ENCODE measurements at places on chromosomes 4 and X.

GRCh38 chrX:128106630-128107029, 54.4 kb upstream of the ACTRT1 start:
- no peak for DNase-seq

- DNase-seq: no peak
Observed at GRCh38 chr4:83704786-83705185, 168.9 kb downstream of the GPAT3 start.

GRCh38 chr4:75671802-75672421, 1.3 kb downstream of the G3BP2 start:
- no peak for DNase-seq

DNA sequence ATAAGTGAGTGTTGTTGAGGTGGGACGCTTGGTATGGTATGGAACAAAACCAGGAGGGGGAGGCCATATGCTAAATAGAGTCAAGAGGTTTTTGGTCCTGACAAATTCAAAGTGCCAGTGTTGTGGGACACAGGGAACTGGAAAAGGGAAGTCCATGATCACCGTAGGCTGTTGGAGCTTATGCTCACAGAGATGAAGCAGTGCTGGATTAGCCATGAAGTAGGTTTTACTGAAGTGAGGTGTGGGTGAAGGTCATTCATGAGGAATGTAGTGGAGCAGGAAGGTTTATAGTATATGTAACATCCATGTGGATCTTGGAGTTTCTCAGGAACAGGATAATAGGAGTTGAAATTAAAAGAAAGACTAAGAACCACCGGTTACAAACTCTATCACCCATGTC, 256.1 kb upstream of the PITX2 start:
- no peak for DNase-seq

DNA sequence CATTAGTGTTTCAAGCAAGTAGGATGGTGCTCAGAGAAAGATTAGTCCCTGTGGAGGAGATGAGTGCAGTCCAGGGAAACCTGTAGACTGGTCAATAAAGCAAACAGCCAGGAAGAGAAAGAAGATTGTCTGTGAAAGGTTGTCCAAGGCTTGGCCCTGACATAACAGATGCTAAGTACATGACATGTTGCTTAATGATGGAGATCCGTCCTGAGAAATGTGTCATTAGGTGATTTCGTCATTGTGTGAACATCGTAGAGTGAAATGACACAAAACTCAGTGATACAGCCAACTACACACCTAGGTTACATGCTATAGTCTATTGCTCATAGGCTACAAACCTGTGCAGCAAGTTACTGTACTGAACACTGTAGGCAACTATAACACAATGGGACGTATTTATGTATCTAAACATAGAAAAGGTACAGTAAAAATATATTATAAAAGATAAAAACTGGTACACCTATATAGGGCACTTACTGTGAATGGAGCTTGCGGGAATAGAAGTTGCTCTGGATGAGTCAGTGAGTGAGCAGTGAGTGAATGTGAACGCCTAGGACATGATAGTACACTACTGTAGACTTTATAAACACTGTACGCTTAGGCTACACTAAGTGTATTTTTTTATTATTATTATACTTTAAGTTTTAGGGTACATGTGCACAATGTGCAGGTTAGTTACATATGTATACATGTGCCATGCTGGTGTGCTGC, 9.0 kb upstream of the PRSS48 start:
- no peak for DNase-seq

GRCh38 chrX:154452823-154453222, 5.3 kb upstream of the PLXNA3 start:
- no peak for DNase-seq

DNA sequence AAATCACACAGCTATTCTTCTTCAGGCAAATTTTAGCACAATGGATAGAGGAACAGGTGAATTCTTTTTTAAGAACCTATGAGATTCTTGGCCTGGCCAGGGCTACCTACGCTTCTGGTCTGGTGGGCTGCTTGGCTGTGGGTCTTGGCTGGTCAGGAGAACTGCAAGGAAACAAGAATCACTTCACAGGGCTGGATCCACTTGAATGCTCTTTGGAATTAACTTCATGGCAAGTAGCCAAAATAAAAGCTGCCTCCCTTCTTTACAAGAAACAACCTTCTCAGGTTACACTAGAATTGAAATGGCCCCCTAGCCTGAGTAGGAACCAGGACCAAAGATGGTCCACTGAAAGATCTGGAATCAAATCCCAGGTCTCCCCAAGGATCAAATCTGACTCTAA, 519.1 kb downstream of the IQCM start:
- no peak for DNase-seq

DNA sequence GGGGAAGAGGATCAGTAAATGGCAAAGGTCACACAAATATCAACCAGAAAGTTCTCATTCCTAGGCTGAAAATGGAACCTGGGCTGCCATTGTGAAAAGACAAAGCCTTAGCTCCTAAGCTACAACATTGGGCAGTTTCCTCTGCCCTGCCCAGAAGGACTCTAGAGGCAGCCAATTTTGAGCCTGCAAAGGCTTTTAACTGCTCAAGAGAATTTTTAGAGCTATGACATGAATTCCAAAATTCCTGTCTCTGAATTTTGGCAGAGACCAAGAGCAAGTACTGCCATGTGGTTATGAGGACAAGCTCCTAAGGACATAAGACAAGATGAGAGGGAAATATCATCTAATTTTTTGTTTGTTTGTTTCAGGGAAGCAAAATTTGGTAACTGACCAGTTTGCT, 29.6 kb upstream of the IGFBP7 start:
- no peak for DNase-seq

DNA sequence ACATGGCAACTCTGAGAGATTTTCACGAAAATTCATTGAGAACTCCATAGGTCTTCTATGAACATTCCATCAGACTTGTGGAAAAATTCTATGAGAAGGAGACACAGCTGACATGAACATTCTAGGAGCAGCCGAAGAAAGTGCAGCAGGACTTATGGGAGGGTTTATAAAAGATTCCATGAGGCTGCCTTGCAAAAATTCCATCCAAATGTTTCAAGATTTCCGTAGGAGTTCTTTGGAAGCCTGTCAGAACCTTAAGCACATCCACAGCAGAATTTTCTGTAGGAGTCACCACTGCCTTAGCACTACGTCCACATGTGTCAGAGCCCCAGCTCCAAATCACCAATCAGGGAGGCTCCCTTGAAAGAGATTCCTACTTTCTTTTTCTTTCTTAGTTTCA, 67.0 kb upstream of the MSX1 start:
- DNase-seq: no peak

DNA sequence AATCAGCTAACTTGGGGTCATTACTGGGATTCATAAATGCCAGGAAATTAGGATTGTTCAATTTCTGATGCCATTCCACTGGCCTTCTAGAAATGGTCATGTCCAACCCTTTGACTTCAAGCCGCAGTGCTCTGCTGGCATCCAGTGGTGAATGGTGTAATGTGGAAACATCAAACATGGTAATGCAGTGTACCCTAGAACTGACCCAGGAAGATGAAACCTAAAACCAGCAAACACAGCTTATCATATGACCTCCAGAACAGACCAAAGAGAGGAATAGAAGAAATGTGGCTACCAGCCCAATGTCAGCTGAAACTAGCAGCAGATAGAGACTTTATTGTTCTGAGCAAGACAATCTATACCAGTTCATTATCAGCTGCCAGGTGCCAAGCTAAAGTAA, 13.8 kb downstream of the CXCL13 start:
- no peak for DNase-seq

- no peak for DNase-seq
Observed at GRCh38 chr4:63894161-63894560, 515.1 kb downstream of the TECRL start.

DNA sequence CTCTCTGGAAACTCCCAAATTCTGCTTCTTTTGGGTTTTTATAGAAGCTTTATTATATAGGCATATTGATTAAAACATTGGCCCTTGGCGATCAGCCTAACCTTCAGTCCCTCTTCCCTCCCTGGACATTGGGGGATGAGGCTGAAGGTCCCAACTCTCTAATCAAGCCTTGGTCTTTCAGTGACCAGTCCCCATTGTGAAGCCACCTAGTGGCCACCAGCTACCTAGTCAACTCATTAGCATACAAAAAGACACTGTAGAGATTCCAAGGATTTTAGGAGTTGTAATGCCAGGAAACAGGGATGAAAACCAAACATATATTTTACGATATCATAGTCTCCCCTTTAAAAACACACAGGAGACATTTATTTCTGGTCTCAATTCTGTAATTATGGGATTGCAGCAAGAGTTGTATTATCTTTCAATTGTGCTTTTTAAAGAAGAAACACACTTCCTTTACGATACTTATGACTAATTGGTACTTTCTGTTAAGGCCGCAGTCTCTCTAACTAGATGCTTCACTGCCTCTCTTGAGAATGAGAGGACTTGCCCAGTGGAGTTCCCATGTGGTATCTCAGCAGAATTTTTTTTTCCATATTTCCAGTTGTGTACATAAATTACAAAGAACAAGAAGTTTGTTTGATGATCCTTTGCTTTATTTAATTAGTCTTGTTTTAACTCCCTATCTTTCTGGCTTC, 58.2 kb downstream of the WDR17 start:
- DNase-seq: no peak

GRCh38 chrX:38335382-38335781, 8.1 kb upstream of the RPGR start:
- no peak for DNase-seq

GRCh38 chr4:144687466-144687865, 41.5 kb downstream of the HHIP start:
- DNase-seq: no peak

GRCh38 chr4:90074322-90074886, 52.8 kb upstream of the CCSER1 start:
- DNase-seq: no peak

Data from CD4-positive, alpha-beta T cell treated with Interleukin-21 for 1 hour (primary cell).